ENCODE measurements at places on chromosomes 11 and 22.

GRCh38 chr11:108593214-108593922 lies at the start of gene EXPH5:
Gene EXPH5, minus strand, starts transcription at chr11:108593768. Its CDS starts 232 bp downstream, at chr11:108593536.
- peak; percentile 76 for DNase-seq

DNA sequence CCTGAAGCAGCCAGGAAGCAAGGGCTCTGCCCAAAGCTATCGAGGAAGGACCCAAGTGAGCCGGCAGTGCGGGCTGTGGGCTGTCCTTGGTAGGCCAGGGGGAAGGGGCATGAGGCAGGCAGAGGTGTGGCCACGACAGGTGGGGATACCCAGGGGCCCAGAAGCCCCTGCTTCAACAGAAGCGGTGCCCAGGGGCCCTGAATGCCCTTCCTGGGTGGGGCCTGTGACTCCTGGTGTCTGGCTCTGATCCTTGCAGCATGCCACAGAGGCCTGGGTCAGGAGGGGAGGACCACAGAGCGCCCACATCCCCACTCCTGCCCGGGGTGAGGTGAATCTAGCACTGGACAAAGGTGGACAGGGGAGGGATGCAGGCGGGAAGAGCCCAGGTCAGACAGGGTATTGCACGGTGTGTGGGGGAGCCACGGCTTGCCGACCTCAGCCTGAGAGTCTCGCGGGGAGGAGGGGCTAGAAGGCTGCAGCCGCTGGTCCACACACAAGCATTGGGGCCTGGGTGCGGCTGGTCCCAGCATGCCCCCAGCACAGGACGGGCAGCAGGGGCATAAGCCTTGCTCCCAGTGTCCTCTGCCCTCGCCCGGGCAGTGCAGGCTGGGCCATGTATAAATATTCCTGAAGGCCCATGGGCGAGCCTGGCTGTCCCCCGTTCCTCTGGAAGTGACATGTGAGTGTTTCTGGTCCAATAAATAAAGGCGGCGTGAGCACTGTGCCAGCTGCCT lies 19.0 kb downstream of the MAFF start:
- no peak for DNase-seq

GRCh38 chr22:29631725-29632124 lies 28.3 kb downstream of the NF2 start:
- DNase-seq, result no peak

- DNase-seq, result no peak
Observed at GRCh38 chr11:65209711-65210360, 28.1 kb downstream of the CAPN1 start.

- DNase-seq, result no peak
Observed at GRCh38 chr11:78237293-78238046, 48.8 kb downstream of the USP35 start.

- DNase-seq, result no peak
Observed at GRCh38 chr22:23305321-23305910, 125.1 kb downstream of the BCR start.

All from stimulated activated CD4-positive, alpha-beta T cell treated with anti-CD3 and anti-CD28 coated beads, Interleukin-12 subunit alpha, Interleukin-12 subunit beta, amount 100 ng/mL, for 24 hours (primary cell).